ENCODE measurements at places on chromosomes 2 and 18. TPM values are rescaled to one million over a fixed set of nuclear protein-coding genes. Genes with fewer than 3 reads are reported as not detected.

DNA sequence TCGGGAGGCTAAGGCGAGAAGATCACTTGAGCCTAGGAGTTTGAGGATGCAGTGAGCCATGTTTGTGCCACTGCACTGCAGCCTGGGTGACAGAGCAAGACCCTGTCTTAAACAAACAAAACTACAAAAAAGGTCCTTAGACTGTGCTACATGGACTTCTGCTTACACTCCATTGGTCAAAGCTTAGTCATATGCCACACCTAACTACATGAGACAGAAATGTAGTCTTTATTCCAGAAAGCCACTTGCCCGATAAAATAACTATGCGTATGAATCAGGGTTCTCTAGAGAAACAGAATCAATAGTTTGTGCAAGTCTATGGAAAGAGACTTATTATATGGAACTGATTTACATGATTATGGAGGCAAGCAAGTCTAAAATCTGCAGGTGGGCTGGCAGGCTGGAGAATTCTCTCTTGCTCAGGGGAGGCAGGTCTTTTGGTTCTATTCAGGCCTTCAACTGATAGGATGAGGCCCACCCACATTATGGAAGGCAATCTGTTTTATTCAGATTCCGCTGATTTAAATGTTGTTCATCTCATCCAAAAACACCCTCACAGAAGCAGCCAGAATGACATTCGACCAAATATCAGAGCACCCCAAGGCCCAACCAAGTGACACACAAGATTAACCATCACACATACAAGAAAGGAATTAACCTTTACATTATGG, 114.4 kb upstream of the SIX2 start:
- DNase-seq: no peak
- H3K27me3 ChIP-seq: no peaks in the 10 kb centered on the region
- no peak overlapping the region for H3K27ac ChIP-seq
- peaks cover 28% of the 10 kb centered on the region for H3K4me1 ChIP-seq

DNA sequence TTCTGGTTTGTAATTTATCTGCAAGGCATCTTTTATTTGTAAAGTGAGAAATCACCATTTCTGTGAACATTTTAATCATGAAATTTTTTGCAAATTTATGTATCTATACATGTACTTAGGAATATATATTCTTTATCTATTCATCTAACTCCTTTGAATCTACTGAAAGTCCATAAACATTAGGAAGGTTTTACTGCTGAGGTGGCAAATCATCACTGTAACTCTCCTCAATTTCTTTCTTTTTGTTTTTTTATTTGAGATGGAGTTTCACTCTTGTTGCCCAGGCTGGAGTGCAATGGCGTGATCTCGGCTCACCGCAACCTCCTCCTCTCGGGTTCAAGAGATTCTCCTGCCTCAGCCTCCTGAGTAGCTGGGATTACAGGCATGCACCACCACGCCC, 296.3 kb downstream of the AGPS start:
- H3K27me3 ChIP-seq: no peaks in the 10 kb centered on the region
- H3K36me3 ChIP-seq: no peaks in the 10 kb centered on the region
- no peak for DNase-seq
- no peaks in the 10 kb centered on the region for H3K4me1 ChIP-seq

GRCh38 chr2:100614455-100615000, 51.7 kb downstream of the PDCL3 start:
- H3K27ac ChIP-seq: no peak overlapping the region
- peaks cover 32% of the 10 kb centered on the region for H3K27me3 ChIP-seq
- H3K4me3 ChIP-seq: no peak overlapping the region
- no peaks in the 10 kb centered on the region for H3K4me1 ChIP-seq

DNA sequence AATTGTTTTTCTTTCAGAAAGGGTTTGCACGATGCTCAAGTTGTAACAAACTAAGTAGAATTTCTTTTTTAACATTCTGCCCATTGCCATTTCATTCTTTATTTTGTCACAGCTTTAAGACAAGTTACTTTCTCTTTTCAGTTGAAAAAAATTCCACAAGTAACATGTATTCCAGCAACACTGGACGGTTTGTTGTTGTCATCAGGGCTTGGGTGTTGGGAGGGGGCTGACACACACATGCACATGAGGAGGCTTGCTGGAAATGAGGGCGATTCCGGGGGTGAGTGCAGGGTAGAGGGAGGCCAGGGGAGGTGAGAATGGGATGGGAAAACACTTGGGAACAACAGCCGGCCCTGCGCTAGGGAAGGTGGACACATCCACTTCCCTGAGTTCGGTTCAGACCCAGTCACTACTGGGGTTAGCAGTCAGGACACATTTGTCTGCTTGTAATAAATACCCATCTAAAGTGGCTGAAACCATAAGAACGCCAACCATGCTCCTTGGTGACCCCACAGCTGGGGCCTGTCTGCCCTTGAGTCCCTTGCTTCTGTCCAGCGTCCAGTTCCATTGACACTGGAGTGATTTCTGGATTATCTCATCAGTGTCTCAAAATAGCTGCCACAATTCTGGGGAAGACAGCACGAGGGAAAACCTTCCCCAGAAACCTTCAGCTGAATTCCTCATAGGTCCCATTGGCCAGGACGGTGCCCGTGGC, 141.8 kb upstream of the BCL2L11 start:
- no peak for DNase-seq
- no peak overlapping the region for H3K27ac ChIP-seq
- no peaks in the 10 kb centered on the region for H3K4me1 ChIP-seq
- H3K36me3 ChIP-seq: peaks cover 3% of the 10 kb centered on the region

DNA sequence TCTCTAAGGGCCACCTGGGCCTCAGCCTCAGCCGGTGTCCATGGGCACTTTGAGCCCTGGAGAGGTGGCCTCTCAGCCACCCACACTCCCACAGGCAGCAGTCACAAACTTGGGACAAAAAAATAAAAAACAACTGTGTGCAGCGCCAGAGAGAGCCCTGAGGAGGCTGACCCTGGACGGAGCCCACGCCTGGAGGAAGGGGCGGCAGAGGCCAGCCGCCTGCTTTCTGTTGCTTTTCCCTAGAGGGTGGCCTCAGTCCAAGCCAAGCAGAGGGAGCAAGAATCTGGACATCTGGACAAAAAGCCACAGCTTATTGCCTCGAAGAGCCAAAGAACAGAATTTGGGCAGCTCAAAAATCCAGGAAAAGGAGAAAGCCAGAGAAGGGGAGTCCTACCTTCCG, 43.3 kb upstream of the LDLRAD4 start:
- no peak overlapping the region for H3K4me3 ChIP-seq
- H3K36me3 ChIP-seq: no peaks in the 10 kb centered on the region
- H3K27me3 ChIP-seq: peaks cover 6% of the 10 kb centered on the region
- no peak overlapping the region for H3K27ac ChIP-seq
- H3K4me1 ChIP-seq: peaks cover 3% of the 10 kb centered on the region

DNA sequence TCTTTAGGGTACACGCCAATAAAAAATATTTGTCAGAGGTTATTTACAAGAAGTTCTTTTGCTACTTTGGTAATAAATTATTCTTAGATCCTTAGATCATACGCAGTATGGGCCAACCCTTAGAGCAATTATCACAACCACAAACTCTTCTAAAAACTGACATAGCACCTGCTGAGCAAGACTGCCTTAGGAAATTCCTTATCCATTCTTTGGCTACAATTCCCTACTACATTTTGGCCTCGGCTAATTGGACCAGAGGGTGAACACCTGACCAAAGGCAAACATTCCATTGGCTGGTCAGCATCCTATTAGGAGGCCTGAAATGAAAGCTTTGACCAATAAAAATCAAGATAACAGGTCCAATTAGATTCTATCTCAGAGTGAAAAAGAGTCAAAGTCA, 147.6 kb upstream of the CCDC68 start:
- no peak overlapping the region for H3K27ac ChIP-seq
- H3K4me1 ChIP-seq: peaks cover 10% of the 10 kb centered on the region
- H3K36me3 ChIP-seq: no peaks in the 10 kb centered on the region
- H3K27me3 ChIP-seq: no peaks in the 10 kb centered on the region
- no peak for DNase-seq

GRCh38 chr2:17589406-17590035, 49.0 kb downstream of the VSNL1 start:
- no peaks in the 10 kb centered on the region for H3K36me3 ChIP-seq
- DNase-seq: no peak
- H3K27me3 ChIP-seq: no peaks in the 10 kb centered on the region
- H3K4me3 ChIP-seq: no peak overlapping the region
- H3K27ac ChIP-seq: no peak overlapping the region

GRCh38 chr2:134351016-134351415, 97.1 kb downstream of the MGAT5 start:
- peaks cover 21% of the 10 kb centered on the region for H3K4me1 ChIP-seq
- no peak overlapping the region for H3K4me3 ChIP-seq
- H3K27ac ChIP-seq: no peak overlapping the region
- peaks cover 2% of the 10 kb centered on the region for H3K36me3 ChIP-seq
- no peaks in the 10 kb centered on the region for H3K27me3 ChIP-seq
- DNase-seq: no peak

- no peak overlapping the region for H3K27ac ChIP-seq
- peaks cover 34% of the 10 kb centered on the region for H3K4me1 ChIP-seq
- no peak overlapping the region for H3K4me3 ChIP-seq
- H3K36me3 ChIP-seq: no peaks in the 10 kb centered on the region
- peaks cover 5% of the 10 kb centered on the region for H3K27me3 ChIP-seq
These were observed 80.1 kb upstream of the NPAS2 start for GRCh38 chr2:100739735-100740432.

DNA sequence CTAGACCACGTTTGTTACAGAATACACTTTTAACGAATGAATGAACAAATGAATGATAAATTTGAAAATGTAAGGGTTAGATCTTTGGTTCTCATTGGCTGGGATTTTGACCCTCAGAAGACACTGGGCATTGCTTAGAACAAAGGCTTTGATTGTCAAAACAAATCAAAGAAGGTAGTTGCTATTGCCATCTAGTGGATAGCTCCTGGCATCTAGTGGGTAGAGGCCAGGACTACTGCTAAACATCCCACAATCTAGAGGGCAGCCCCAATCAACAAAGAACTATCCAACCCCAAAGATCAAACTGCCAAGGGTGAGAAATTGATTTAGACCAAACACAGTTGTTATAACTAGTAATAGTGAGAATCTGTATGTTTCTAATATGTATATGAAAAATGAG, 552.3 kb downstream of the KCNJ3 start:
- H3K27ac ChIP-seq: no peak overlapping the region
- no peaks in the 10 kb centered on the region for H3K4me1 ChIP-seq
- DNase-seq: no peak

DNA sequence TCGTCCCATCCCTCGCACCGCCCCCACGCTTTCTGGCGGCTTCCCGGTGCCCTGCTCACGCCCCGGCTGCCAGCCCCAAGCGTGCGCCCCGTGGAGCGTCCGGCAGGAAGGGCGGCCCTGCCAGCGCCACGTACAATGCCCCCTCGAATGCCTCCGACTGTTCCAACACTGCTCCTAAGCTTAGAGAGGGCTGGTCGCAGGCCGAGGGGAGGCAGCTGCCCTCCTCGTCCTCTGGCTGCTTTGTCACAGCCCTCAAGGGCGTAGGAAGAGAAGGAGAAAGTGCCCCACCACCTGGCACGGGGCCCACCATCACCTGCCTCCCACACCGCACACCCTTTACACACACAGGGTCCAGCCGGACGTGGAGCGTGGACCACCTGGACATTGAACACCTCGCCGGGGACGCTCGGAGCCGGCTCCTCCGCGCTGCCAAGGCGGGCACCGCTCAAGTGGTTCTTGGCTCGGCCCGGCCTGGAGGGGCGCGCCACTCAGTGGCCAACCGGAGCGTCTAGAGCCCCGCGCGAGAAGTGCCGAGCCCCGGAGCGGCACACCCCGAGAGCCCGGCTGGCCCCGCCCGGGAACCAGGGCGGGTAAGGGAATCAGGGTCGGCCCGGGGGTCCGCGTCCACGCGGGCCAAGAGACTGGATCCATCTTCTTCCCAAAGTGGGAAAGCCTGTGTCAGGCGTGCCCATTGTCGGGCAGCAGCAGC, 830 bp downstream of the DNER start:
- H3K27me3 ChIP-seq: peaks cover 77% of the 10 kb centered on the region
- peak overlapping the region; percentile 40 for H3K4me3 ChIP-seq
- H3K4me1 ChIP-seq: peaks cover 6% of the 10 kb centered on the region
- DNase-seq: no peak

DNA sequence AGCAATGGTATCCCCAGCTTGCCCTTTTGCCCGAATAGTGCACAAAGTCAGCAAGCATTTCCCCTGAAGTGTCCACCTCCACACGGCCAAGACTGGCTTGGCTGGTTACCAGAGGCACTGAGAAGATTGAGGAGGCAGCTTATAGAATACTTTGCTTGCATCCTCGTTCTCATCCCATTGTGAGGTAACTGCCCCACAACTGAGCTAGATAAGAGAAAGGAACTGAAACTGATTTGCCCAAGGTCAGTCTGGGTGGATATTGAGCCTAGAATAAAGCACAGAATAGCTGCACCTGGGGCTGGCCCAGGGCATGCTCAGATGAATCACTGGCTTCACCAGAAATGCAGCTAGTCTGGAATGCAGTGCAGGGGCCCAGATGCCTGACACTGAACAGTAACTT, 32.7 kb upstream of the MAP4K3 start:
- DNase-seq: no peak
- peaks cover 52% of the 10 kb centered on the region for H3K4me1 ChIP-seq
- H3K27ac ChIP-seq: peak overlapping the region; percentile 89

- DNase-seq: peak; percentile 80
- no peaks in the 10 kb centered on the region for H3K36me3 ChIP-seq
- no peaks in the 10 kb centered on the region for H3K4me1 ChIP-seq
- no peak overlapping the region for H3K27ac ChIP-seq
These were observed 295.0 kb upstream of the HDAC4 start for GRCh38 chr2:239695728-239696240.

DNA sequence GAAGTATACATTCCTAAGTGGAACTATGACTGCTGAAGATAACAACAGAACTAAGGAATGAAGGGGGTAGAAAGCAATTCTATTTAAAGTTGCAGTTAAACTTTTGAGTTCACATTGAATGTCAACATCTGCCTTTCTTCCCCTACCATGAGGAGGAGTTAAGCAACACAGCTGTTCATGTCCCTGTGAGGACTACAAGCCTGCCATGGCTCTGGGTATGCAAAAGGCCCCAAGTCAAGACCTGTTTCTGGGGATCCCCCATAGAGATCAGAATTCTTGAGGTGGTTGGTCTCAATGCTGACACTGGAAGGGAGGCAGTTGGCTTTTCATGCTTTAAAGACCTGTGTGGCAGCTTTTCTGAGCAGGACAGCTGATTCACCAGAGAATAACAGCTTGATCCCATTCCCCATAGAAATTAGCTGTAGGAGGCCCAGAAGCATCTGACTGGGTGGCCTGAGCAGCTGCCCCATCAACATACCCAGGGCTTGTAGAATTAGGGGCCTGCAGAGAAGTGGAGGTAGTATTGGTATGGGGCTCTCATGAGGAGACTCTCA, 131.0 kb downstream of the SETBP1 start:
- H3K4me3 ChIP-seq: no peak overlapping the region
- H3K36me3 ChIP-seq: peaks cover 18% of the 10 kb centered on the region
- no peaks in the 10 kb centered on the region for H3K27me3 ChIP-seq
- no peak for DNase-seq
- H3K27ac ChIP-seq: no peak overlapping the region

- H3K36me3 ChIP-seq: no peaks in the 10 kb centered on the region
- no peak overlapping the region for H3K4me3 ChIP-seq
- no peak overlapping the region for H3K27ac ChIP-seq
- peaks cover 62% of the 10 kb centered on the region for H3K27me3 ChIP-seq
These were observed 13.5 kb upstream of the PRSS56 start for GRCh38 chr2:232506709-232507108.

GRCh38 chr2:33002863-33003262, 56.1 kb downstream of the LTBP1 start:
- DNase-seq: no peak
- no peak overlapping the region for H3K4me3 ChIP-seq
- H3K27ac ChIP-seq: no peak overlapping the region
- no peaks in the 10 kb centered on the region for H3K36me3 ChIP-seq
- no peaks in the 10 kb centered on the region for H3K27me3 ChIP-seq

The MAP3K20 gene
- 56.4 TPM for total RNA-seq

The NCKAP1 gene
- 165 TPM for total RNA-seq

The TRAPPC8 gene
- 39.1 TPM for total RNA-seq

The ZRANB3 gene
- total RNA-seq: 10.8 TPM

All from osteocyte (in vitro differentiated cells).